ENCODE measurements at places on chromosomes 3 and 15.

DNA sequence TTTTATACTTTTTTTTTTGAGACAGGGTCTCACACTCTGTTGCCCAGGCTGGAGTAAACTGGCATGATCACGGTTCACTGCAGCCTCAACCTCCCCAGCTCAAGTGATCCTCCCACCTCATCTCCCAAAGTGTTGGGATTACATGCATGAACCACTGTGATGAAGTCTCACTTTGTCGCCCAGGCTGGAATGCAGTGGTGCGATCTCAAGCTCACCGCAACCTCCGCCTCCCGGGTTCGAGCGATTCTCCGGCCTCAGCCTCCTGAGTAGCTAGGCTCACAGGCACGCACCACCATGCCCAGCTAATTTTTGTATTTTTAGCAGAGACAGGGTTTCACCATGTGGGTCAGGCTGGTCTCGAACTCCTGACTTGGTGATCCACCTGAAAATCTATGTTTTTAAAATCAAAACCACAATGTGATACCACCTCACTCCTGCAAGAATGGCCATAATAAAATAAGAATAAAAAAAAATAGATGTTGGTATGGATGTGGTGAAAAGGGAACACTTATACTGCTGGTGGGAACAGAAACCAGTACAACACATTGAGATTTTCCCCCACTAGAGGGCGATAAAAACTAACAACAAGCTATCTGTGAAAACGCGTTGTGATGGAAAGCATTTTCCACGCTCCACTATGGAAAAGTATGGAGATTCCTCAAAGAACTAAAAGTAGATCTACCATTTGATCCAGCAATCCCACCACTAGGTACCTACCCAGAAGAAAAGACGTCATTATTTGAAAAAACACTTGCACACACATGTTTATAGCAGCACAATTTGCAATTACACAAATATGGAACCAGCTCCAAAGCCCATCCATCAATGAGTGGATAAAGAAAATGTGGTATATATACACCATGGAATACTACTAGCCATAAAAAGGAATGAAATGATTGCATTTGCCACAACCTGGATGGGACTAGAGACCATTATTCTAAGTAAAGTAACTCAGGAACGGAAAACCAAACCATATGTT, 26.8 kb upstream of the OCA2 start:
- DNase-seq = no peak

DNA sequence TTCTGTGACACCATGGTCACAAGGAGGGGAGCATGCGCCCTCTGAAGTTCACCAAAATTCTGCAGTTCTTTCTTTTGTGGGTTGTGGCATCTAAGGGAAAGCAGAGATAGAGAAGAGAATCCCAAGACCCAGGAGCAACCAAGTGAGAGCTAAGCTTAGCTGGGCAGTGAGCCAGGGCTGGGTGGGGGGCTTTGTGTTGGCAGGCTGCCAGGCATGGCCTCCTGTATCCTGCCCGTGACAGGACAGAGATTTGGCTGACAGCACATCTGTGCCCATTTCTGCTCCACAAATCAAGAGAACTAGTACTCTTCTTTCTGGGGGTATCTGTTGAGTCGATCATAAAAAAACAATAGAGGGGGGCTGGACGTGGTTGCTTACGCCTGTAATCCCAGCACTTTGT, 66.2 kb downstream of the NMNAT3 start:
- DNase-seq = no peak

DNA sequence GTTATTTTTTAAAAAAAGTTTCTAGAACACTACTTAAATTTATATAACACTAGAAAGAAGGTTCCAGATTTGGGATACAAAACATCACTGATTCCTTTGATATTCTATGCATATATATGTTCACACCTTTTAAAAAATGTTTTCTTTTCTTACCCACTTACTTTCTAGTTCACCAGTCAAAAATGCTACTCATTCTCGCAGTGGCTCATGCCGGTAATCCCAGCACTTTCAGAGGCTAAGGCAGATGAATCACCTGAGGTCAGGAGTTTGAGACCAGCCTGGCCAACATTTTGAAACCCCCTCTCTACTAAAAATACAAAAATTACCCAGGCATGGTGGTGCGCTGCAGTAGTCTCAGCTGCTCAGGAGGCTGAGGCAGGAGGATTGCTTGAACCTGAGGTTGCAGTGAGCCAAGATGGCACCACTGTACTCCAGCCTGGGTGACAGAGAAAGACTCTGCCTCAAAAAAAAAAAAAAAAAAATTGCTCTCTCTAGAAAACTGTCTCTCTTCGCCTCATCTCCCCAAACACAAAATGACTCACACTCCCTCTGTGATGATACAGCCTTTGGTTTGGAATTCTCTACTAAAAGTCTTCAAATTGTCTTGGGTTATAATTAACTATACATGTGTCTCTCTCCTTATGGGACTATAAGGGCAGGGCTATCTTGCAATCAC, 52.6 kb upstream of the TGFBR2 start:
- no peak for DNase-seq

- DNase-seq = no peak
These were observed 1134.1 kb downstream of the EPHA3 start for GRCh38 chr3:90241481-90241880.

- no peak for DNase-seq
These were observed 8.4 kb upstream of the PLA1A start for GRCh38 chr3:119589102-119589773.

- DNase-seq = no peak
These were observed 278.6 kb upstream of the TLE3 start for GRCh38 chr15:70376031-70376928.

GRCh38 chr3:125319765-125320164, 55.4 kb downstream of the ZNF148 start:
- no peak for DNase-seq

GRCh38 chr3:116034794-116035193, 410.5 kb downstream of the LSAMP start:
- DNase-seq = no peak

DNA sequence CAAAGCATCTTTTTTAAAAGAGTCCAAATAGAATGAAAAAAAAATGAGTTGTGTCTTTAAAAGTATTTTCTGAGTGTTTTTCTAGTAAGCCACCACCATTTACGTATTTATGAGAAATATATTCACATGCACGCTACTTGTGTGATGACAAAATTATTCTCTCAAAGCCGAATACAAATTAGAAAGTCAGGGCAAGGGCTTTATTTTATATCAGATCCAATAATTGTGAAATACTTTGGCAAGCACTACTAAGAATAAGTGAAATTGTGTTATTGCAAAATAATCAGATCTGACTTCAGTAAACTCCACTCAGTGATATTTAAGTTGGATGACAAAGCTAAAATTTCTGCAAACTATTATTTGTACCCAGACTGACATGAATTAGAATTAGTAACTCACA, 589.3 kb upstream of the KCNMB2 start:
- DNase-seq = no peak

DNA sequence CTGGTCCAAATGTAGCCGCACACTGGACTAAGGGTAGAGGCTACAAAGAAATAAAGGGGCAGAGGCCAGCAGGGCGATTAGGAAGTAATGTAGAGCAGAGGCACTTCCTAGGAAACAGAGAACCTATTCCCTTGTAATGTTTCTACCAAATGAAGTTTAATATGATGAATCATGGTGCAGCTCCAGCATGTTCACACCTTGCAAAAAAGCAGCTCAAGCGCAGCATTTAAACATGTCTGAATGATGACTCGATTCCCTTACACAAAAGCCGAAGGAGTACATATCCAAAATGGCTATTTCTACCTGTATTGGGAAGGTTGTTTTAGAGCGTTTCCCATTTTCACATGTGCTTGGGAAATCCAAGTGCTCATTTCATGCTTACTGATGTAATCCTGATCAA, 204.8 kb downstream of the MECOM start:
- no peak for DNase-seq

DNA sequence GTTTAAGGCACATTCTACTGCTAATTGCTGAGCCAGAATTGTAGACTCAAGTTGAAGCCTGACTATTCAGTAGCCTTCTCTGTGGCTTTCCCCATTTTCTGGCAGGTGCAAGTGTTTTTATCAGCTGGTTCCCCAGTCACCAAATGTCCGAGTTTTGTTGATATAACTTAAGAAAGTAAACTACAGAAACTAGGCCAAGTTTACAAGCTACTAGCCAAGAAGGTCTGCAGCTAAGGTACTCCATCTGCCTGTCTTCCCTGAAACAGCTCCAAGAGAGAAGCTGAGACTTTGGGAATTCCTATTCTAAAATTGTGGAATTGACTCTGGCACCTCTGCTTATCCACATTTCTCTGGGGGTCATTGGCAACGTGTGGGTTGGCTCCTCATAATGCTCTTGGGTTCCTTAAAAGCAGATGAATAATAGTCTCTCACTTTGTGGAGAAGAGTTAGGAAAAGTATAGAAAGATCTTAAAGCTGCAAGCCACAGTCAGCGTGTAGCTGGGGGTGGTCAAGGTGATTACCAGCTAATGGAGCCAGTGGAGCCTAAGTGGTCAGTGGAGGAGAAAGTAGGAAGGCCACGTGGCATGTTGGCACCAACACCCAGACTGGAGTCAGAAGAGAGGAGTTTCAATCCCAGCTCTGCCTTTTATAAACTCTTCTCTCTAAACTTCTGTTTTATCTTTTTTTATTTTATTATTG, 128.8 kb downstream of the PEX5L start:
- no peak for DNase-seq

- no peak for DNase-seq
These were observed 61.6 kb downstream of the SPSB4 start for GRCh38 chr3:141112686-141113297.

GRCh38 chr3:196414469-196414868, 17.8 kb downstream of the UBXN7 start:
- DNase-seq = no peak

GRCh38 chr3:128806588-128806987, 72.8 kb upstream of the ACAD9 start:
- DNase-seq = no peak

DNA sequence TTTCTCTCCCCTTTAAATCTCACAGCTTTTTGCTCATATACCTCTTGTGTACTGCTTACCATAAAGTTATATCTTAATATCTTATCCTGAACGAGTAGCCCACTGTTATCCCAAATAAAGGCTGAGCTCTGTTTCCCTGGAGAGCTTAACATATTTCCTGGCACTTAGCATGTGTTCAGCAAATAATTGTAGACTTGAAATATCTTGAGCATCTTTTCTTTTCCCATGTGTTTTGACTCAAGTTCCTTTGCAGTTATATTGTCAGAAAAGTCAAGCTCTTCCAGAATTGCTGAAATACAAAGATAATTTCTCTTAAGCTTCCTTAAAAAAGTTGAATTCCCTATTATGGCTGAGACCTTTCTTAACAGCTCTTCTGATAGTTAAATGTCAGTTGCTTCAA, 150.5 kb downstream of the LPP start:
- DNase-seq = no peak

GRCh38 chr3:171274222-171274621, 186.0 kb downstream of the TNIK start:
- DNase-seq = no peak

DNA sequence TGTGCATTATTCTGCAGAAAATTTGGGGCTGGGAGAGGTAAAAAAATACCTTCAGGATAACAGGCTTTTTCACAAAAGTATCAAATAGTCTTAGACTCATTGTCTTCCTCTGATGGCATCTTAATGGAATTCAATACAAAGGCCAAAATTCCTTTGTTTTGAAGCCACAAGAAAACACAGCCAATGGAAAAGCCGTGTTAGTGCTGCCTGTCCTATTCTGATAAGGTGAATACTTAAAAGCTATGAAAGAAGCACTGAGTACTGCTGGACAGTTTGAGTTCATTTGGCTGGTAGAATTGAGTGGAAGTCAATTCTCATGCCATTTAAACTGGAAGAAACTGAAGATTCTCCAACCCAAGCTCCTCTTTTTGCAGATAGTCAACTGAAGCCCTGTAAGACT, 395.3 kb upstream of the TPRG1 start:
- DNase-seq = no peak

DNA sequence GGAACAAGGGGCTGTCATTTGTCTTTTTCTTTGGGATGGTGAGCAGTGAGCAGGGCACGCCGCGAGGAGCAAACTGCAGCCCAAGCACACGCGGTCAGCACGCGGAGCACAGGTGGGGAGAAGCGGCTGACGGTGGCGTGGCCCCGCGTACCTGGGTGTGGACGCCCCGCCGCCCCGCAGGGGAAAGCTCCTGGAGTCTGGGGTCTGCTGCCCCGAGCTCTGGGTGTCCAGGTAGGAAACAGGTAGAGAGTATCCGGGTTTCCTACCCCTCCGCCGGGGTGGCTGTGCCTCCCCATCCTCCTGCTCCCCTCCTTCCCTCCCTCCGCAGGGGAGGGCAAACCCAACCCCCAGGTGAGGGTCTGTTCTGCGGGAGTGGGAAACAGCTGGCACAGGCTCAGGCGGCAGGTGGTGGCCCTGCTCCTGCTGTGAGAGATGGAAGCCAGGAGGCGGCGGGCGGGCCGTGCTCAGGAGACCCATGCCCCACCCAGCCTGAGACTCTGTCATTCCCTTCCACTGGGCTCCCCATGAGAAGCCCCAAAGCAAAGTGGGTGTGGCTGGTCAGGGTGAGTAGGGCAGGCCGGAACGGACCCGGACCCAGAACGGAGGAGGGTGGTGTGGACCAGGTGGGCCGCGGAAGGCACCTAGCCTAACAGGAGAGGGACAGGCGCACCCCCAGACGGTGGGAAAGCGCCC, 56.9 kb upstream of the CGNL1 start:
- DNase-seq = no peak

DNA sequence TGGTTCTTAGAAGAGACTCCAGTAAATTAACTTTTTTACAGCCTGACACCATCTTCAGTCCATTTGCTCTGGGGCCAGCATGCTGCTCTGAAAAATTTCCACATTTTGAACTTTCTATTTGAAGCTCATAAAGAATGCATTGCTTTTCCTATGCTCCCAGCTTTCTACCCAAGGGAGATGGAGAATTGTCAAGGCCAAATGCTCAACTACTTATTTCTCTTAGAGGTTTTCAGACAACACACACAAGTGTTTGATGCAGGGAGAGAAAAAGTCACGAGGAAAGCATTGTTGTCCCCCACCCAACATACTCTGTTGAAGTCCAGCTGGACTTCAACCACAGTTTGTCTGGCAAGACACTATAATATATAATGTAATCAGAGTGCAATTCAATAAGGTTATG, 100.3 kb upstream of the CADPS start:
- no peak for DNase-seq

DNA sequence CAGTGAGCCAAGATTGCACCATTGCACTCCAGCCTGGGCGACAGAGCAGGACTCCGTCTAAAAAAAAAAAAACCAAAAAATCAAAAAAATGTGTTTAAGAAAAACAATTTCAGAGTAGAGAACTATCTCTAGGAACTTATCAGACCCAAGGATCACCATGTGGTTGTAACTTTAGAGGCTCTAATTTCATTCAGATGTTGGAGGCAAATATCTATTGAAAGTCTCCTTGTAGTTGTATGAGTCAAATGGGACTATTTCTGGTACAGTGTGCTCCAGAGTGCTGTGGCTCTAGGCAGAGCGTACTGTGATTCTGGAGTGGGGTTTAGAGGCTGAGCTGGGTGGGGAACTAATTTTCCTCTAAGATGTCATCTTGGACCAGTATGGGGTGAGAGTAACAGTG, 398.7 kb downstream of the SHQ1 start:
- no peak for DNase-seq

DNA sequence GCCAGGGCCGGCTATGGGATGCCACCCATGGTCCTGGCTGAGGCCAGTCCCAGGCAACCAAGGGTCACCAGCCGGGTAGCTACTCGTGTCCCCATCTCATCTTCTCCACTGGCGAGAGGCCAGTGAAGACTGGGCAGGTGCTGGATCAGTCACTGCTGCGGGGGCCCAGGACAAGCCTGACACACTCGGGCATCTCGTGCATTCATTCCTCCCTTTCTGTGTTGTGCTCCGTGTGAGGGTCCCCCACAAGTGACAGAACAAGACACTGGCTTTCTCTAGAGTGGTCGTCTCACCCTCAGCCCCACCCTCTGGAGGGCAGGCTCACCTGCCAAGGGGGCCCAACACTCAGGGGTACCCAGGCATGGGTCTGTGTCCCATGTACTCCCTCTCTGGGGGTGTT, 48.4 kb downstream of the ROPN1B start:
- no peak for DNase-seq

Measured in renal cortex interstitium (tissue), 15 donors.